GM12878 (cell line): ENCODE measurements at places on chromosomes 16 and 17. TPM values are rescaled to one million over a fixed set of nuclear protein-coding genes. Genes with fewer than 3 reads are reported as not detected.

The CMC2 gene
- total RNA-seq: 79.8 and 87.8 TPM in 2 replicates

GRCh38 chr16:75452464-75453190, 11.9 kb downstream of the TMEM170A start:
- H3K27ac ChIP-seq: no peak overlapping the region
- no peak overlapping the region for H3K4me3 ChIP-seq
- no peaks in the 10 kb centered on the region for H3K4me1 ChIP-seq
- no peak for DNase-seq

DNA sequence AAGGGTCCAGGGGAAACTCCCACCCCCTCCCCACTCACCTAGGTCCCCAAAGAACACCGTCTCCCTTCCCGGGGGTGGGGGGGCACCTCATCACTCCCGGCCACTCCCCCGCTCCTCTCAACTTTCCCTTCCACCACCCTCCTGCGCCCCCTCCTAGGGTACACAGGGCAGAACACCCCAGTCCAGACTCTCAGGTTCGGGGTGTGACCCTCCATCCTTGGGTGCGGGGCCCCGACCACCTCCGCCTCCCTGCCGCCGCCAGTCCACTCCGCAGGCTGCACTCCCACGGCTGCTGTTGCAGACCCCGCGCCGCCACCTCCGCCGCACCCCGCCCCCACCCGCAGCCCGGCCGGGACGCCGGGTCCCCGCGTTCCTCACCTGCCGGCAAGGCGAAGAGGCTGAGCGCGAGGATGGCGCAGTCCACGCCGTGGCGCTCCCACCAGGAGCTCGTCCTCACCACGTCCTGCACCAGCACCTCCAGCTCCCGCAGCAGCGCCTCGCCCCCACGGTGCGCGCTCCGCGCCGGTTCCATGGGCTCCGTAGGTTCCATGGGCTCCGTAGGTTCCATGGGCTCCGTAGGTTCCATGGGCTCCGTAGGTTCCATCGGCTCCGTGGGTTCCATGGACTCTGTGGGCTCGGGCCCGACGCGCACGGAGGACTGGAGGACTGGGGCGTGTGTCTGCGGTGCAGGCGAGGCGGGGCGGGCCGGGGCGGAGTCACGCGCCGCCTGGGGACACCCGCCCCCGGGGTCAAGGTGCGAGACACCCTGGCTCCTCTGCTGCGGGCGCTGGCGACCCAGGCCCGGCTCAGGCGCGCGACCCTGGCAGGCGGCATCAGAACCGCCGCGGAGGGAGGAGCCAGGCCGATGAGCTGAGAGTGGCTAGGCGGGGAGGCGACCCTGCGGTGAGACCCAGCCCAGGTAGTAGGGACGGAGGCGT, at the start of gene FADS6:
FADS6 (minus strand) TSS at position 660 of the 938 bp plus-strand sequence; CDS start at position 622, 38 bp downstream.
- no peaks in the 10 kb centered on the region for H3K4me1 ChIP-seq
- H3K27me3 ChIP-seq: peaks cover 9% of the 10 kb centered on the region
- H3K36me3 ChIP-seq: no peaks in the 10 kb centered on the region
- H3K27ac ChIP-seq: no peak within 1 kb of the TSS
- DNase-seq: no peak

- H3K4me3 ChIP-seq: no peak overlapping the region
- DNase-seq: no peak
- no peaks in the 10 kb centered on the region for H3K36me3 ChIP-seq
- H3K27me3 ChIP-seq: no peaks in the 10 kb centered on the region
- H3K27ac ChIP-seq: no peak overlapping the region
Measured at GRCh38 chr16:47043970-47044684, 70.7 kb upstream of the DNAJA2 start.

GRCh38 chr16:54444851-54445458, 158.4 kb upstream of the IRX3 start:
- H3K4me1 ChIP-seq: no peaks in the 10 kb centered on the region
- H3K27me3 ChIP-seq: no peaks in the 10 kb centered on the region; the same call in 1 of the 2 replicates
- no peak overlapping the region for H3K4me3 ChIP-seq
- no peak for DNase-seq
